ENCODE measurements at places on chromosomes 12 and 14.

- DNase-seq: no peak
Measured at GRCh38 chr14:34252227-34252626, 209.8 kb downstream of the SPTSSA start.

- DNase-seq: no peak
Measured at GRCh38 chr12:26029736-26030022, 71.2 kb downstream of the RASSF8 start.

DNA sequence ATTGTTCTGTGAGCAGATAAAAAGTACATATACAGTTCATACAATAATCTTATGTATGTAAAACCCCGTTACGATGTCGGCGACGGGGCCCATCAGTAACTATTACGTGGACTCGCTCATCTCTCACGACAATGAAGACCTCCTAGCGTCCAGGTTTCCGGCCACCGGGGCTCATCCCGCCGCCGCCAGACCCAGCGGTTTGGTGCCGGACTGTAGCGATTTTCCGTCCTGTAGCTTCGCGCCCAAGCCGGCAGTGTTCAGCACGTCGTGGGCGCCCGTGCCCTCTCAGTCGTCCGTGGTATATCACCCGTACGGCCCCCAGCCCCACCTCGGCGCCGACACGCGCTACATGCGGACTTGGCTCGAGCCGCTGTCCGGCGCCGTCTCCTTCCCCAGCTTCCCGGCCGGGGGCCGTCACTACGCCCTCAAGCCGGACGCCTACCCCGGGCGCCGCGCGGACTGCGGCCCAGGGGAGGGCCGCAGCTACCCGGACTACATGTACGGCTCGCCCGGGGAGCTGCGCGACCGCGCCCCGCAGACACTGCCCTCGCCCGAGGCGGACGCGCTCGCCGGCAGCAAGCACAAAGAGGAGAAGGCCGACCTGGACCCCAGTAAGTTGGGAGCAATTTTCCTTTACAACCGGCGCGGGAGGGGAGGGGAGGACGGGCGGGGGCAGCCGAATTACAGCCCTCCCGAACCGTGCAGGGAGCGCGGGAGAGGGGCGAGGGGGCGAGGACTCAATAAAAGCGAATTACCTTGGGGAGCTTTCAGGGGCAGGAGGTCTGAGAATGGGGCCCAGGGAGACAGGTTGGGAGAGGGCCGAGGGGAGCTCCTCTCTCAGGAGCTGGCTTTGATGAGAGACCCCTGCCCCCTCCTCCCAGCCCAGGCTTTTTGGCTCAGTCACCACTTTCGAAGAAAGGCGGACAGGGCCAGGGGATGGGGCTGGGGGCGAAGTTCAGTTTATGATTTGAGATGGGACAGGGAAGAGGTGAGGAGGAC is at the start of gene HOXC9:
HOXC9 (plus strand) TSS at position 46 of the 999 bp plus-strand sequence; CDS start at position 74, 28 bp downstream.
- no peak for DNase-seq

GRCh38 chr12:4270016-4270830 is 3.3 kb upstream of the CCND2 start:
- no peak for DNase-seq

- DNase-seq: no peak
Measured at GRCh38 chr12:47903927-47904712, 674 bp downstream of the VDR start.

- DNase-seq: peak; percentile 91
Measured at GRCh38 chr14:77660754-77661153, 44.3 kb upstream of the SPTLC2 start.

- no peak for DNase-seq
Measured at GRCh38 chr12:668090-668481, 4.8 kb upstream of the NINJ2 start.

GRCh38 chr12:118206107-118206412 is 70.1 kb downstream of the PEBP1 start:
- DNase-seq: no peak

DNA sequence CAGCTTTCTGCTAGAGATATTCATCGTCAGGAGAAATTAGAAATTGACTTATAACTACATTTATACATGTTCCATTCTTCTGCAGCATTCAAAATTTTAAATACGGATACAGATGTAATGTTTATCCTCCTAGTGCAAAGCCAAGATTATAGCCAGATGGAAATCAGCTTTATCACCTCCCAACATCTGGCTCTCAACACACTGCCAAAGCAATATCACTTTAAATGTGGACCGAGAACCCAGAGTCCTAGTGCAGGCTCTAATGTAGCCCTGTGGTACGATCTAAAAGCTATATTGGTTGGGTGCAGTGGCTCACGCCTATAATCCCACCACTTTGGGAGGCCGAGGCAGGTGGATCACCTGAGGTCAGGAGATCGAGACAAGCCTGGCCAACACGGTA is 6.5 kb downstream of the MLH3 start:
- DNase-seq: no peak

DNA sequence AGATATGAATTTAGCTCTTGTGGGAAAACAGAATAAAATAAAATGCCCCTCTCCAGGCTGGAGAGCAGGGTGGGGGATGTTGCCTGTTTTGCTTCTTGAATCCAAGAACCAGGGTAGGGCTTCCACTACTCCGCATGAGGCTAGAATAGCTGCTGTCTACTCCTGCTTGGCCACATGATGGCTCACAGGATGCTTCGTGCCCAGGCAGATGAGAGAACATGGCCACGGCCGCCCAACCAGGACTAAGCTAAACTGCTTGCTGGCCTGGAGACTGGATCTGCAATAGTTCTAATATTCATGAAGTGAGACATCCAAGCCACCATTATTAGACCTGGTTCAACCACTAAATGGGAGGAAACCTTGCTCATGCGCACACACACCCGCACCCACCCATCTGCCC is 122.2 kb upstream of the METAP2 start:
- DNase-seq: no peak

GRCh38 chr12:100608776-100609175 is 35.3 kb downstream of the GAS2L3 start:
- DNase-seq: no peak

GRCh38 chr14:93007225-93007997 is 84.5 kb downstream of the CHGA start:
- DNase-seq: no peak

DNA sequence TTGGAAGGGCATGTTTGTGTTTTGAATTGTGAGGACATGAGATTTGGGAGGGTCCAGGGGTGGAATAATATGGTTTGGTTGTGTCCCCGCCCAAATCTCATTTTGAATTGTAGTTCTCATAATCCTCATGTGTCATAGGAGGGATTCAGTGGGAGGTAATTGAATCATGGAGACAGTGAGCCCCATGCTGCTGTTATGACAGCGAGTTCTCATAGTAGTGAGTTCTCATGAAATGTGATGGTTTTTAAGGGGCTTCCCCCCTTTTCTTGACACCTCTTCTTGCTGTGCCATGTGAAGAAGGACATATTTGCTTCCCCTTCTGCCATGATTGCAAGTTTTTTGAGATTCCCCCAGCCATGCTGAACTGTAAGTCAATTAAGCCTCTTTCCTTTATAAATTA is 260.0 kb downstream of the DUSP6 start:
- DNase-seq: no peak

GRCh38 chr12:130127532-130127911 is 34.7 kb upstream of the FZD10 start:
- DNase-seq: no peak

DNA sequence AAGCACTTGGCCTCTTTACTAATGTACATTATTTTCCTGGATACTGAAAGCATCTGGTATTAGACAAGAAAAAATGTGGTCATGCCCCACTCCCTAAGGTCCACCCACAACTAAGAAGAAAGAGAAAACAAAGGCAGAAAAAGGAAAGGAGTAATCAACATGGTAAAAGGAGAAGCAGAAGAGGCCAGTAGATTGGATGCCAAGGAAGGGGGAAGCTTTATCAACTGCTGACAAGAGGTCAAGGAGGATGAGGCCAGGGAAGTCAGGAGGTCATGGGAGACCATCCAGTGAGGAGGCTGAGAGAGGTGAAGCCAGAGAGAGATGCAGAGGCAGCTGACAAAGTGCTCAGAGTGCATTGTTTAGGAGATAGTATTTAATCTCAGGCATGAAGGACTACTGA is 383.5 kb downstream of the ZFP36L1 start:
- no peak for DNase-seq

GRCh38 chr12:61880186-61880585 is 380.0 kb upstream of the USP15 start:
- DNase-seq: no peak

GRCh38 chr12:29201746-29202145 is 52.7 kb downstream of the FAR2 start:
- no peak for DNase-seq

DNA sequence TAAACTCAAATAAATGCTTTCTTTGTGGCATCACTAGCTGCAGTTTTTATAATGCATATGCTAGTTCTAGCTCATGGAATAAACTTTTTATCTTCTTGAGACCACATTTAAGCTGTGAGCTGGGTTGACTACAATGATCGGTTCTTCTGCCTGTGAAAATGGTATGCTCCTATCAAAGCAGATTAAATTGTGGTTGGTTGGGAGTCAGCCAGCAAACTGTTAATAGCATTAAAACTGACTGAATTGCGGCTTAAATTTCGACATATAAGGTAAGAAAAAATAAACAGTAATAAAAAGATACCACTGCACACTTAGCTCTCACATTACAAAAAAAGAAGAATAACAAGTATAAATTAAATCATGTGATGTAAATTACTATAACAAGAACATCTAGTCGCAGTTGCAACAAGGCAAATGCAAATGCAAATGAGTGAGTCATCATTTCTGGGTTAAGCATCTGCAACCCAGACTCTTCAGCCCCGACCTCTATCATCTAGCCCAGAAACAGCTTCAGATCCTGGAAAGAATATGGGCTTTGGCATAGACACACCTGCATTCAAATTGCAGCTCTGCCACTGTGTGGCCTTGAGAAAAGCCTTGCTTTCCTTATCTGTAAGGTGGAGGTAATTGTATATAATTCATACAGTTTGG is 19.8 kb upstream of the DHRS7 start:
- DNase-seq: no peak

DNA sequence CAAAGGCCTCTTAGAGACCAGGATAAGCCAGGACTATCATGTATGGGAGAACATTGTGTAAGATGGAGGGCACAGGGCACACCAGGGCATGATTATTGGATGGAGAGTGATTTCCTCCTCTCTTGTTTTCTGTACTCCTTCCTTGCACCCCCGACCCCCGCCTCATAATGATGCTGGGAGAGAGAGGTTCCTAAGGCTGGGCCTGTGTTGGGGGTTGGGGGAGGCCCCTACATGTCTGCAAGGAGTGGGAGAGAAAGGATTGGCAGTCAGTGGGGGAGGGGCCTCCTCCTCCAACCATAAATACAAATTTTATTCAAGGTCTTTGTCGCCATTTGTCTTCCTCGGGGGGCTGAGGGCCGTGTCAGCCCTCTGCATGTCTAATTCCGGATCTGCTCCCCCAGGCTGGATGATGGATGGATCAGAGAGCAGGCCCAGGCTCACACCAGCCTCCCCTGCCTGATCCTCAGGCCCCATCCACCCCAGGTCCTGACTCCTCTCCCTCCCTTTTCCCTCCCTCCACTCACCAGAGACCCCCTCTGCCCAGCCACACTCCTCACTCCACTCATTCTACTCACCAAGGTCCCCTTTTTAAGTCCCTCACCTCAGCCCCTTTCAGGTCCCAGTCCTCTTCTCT is 2.0 kb upstream of the C1QL4 start:
- no peak for DNase-seq

- DNase-seq: no peak
Measured at GRCh38 chr14:59705866-59706265, 129.3 kb upstream of the CCDC175 start.

DNA sequence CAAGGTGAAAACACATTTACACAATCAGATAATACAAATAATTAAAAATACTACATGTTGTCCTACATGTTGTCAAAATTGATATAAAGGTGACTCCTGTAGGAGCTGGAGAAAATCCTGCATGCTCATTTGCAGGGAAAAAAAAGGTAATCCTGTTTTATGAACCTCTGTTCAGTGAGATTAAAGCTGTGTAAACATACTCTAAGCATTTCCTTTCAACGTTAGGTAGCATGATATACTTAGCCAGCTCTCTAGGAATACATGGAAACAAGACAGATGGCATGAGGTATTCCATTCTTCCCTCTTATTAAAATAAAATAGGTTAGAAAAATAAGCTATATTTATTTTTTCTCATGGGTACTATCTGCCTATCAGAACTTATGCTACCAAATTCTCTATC is 635.7 kb upstream of the FLRT2 start:
- DNase-seq: peak; percentile 60

- peak; percentile 11 for DNase-seq
Measured at GRCh38 chr14:72692696-72693095, 201.2 kb downstream of the DPF3 start.

DNA sequence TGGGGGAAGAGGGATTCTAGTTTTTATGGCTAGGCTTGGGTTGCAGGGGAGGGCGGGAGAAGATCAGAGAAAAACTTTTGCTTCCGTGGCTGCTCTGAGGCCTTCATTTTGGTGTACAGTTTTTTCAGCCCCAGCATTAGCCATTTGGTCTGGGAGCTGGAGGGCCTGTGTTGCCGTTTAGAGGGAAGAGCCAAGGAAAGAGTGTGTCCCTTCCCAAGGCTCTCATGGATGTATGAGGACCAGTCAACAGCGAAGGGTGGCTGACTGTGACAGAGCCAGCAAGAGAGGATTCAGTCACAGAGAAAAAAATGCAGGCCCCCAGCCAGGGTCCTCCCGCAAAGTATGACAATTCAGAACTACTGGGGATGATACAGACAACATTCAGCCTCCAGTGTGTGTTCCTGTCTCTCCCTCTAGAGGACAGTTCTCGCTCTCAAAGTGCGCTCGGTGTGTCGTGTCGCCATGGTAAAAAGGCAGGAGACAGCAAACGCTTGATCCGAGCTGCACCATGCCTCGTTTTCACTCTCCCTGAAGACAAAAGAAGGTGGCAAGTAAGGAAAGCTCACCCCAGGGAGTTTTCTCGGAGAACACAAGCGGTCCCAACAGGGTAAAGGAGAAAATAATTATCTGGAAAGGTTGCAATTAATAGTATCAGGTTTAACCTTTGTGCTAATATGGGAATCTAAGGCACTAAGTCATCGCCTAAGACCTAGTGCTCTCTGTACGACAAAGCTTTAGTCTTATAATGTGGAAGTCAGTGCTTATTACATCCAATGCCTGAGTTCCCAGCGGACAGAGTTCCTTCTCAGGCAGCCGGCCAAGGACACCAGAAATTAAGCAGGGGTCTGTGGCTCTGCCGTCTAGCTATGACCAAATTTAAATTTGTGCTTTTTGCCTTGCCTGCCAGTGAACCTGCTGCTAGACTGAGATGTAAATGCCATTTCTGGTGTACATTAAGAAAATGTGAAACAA is 157.3 kb upstream of the PLXNC1 start:
- no peak for DNase-seq

- DNase-seq: no peak
Measured at GRCh38 chr12:92020983-92021665, 124.5 kb downstream of the BTG1 start.

- DNase-seq: no peak
Measured at GRCh38 chr14:98959958-98960616, 311.9 kb downstream of the BCL11B start.

GRCh38 chr12:91098461-91098860 is 12.8 kb downstream of the LUM start:
- no peak for DNase-seq

DNA sequence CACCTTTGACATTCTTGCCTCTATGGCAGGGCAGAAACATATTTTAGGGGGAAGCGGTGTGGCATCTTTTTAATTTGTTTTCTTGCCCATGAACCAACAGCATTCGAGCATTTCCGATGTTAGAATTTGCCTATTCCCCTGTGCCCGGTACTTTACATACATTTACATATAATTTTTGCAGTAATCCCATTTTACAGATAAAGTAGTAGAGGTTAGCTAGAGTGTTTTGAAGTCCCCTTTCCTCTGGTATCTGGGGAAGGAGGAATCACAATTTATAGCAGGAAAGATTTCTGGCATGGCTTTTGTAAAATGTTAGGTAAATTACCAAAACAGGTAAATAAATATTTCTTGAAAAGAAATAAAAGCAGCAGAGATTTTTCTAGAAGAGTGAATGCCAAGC is 1.6 kb downstream of the BORCS5 start:
- DNase-seq: no peak
